ENCODE measurements at places on chromosomes 3 and 15.

- no peak for DNase-seq
These were observed 4.3 kb downstream of the SLCO3A1 start for GRCh38 chr15:91857772-91858171.

GRCh38 chr3:30324587-30324986, 281.8 kb upstream of the TGFBR2 start:
- no peak for DNase-seq

GRCh38 chr15:67242708-67243111, 11.8 kb downstream of the AAGAB start:
- DNase-seq = no peak

- no peak for DNase-seq
These were observed 17.0 kb downstream of the CHRM5 start for GRCh38 chr15:33985287-33985686.

All from HCT116 (cell line).